ENCODE measurements at places on chromosomes 5 and 9.

DNA sequence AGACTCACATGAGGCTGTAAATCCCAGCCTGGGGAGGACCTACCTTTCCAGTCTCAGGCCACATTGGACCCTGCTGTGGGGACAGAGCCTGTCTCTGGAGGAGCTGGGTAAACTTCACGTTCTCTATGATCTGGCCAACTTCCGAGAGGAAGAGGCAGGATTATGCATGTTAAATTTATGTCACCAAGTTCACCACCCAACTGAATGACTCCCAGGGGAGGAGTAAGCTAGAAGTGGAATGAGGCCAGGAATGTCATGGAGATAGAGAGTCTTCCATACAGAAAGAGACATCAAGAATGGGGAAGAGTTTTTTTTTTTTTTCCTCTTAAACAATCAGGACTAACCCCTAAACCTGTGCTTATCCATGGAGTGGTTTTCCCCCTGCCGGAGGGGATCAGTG, 90.3 kb upstream of the PALM2AKAP2 start:
- H3K36me3 ChIP-seq: no peaks in the 10 kb centered on the region
- H3K4me3 ChIP-seq: no peak overlapping the region
- no peak for DNase-seq
- no peaks in the 10 kb centered on the region for H3K27me3 ChIP-seq

DNA sequence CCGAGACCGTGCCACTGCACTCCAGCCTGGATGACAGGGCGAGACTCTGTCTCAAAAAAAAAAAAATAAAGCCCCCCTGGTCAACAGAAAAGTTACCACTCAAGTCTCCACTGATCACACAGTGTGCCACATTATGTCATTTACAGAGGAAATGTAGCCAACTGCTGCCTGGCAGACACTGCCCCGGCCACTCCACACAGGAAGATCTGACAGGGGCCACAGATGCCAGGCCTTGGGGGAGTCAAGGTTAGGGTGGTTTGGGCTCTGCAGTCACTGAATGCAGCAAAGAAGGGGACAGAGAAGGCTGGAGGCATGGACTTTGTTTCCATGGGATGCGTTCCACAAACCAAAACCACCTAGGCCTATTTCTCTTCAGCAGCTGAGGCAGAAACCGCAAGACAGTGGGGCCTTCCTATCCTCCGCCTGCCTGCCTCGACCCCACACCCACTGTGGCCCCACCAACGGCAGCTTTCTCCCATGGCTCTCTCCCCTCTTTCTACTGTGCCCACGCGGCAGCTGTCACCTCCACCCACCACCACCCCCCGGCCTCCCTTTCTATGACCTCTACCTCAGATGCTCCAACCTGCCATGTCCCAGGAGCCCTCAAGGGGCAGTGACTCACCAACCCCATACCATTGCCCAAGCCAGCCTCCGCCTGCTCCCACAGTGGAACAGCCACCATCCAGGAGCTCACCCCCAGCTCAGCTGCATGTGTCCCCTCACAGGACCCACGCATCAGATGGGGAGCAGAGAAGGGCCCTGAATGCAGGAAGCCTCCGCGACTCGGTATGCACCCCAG, 12.4 kb downstream of the IPPK start:
- H3K36me3 ChIP-seq: no peaks in the 10 kb centered on the region
- peaks cover 40% of the 10 kb centered on the region for H3K4me1 ChIP-seq
- H3K27me3 ChIP-seq: no peaks in the 10 kb centered on the region
- no peak overlapping the region for H3K4me3 ChIP-seq

DNA sequence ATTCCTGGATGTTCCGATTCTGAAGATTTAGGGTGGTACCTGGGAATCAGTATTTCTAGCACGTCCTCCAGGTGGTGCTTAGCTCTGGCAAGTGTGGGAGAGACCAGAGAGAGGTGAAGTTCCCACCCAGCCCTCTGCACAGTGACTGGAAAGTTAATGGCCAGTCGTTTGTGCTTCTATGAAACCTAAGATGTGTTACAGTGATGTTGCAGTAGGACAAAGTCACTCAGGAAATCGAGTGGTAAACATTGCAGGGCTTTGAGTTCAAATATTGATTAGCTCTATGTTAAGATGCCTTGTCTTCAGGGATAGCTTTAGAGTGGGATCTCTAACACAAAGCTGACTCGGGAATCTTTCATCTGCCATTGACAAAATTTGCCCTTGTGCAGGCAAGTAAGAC, 55.6 kb downstream of the PIK3R1 start:
- peaks cover 81% of the 10 kb centered on the region for H3K4me1 ChIP-seq
- H3K4me3 ChIP-seq: no peak overlapping the region
- no peak overlapping the region for H3K27ac ChIP-seq
- no peaks in the 10 kb centered on the region for H3K27me3 ChIP-seq
- no peak for DNase-seq

- peak within 1 kb of the TSS; percentile 32 for H3K4me3 ChIP-seq
- no peak within 1 kb of the TSS for H3K27ac ChIP-seq
- H3K27me3 ChIP-seq: no peaks in the 10 kb centered on the region
- H3K36me3 ChIP-seq: no peaks in the 10 kb centered on the region
- peaks cover 22% of the 10 kb centered on the region for H3K4me1 ChIP-seq
- no peak for DNase-seq
Measured at GRCh38 chr5:177357459-177358351, at the start of gene RGS14. RGS14 (plus strand) TSS chr5:177357924; CDS start chr5:177358025, 101 bp downstream.

- H3K27me3 ChIP-seq: peaks cover 6% of the 10 kb centered on the region
- H3K4me1 ChIP-seq: peaks cover 9% of the 10 kb centered on the region
- no peak overlapping the region for H3K4me3 ChIP-seq
- DNase-seq: no peak
Measured at GRCh38 chr5:181167814-181168488, 20.6 kb downstream of the OR2V2 start.

- peak overlapping the region; percentile 79 for H3K27ac ChIP-seq
- DNase-seq: no peak
- no peaks in the 10 kb centered on the region for H3K27me3 ChIP-seq
- H3K4me1 ChIP-seq: no peaks in the 10 kb centered on the region
- H3K36me3 ChIP-seq: no peaks in the 10 kb centered on the region
Measured at GRCh38 chr9:97474372-97474925, 27.0 kb upstream of the TMOD1 start.

- no peaks in the 10 kb centered on the region for H3K4me1 ChIP-seq
- no peak overlapping the region for H3K27ac ChIP-seq
- DNase-seq: no peak
- no peak overlapping the region for H3K4me3 ChIP-seq
Measured at GRCh38 chr9:123108976-123109375, 75.5 kb downstream of the GPR21 start.

- H3K27ac ChIP-seq: no peak overlapping the region
- H3K4me3 ChIP-seq: no peak overlapping the region
- no peaks in the 10 kb centered on the region for H3K36me3 ChIP-seq
- H3K27me3 ChIP-seq: no peaks in the 10 kb centered on the region
- DNase-seq: no peak
Measured at GRCh38 chr5:124263680-124264491, 482.6 kb downstream of the ZNF608 start.

DNA sequence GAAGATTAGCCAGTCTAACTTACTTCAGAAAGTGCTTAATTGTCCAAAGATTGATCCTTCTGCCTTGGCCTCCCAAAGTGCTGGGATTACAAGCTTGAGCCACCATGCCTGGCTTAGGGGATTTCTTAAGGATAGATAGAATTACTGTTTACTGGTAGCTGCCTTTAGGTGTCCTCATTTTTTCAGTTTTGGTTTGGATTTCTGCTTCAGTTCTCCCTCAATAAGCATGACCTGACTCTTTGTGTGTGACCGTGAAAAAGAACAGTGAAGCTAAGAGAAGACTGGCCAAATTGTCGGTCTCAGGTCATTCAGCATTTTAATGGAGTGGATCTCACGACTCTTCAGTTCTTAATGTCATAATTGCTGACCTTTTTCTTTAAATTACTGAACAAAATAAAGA, 22.9 kb upstream of the CMYA5 start:
- no peak overlapping the region for H3K27ac ChIP-seq
- no peak overlapping the region for H3K4me3 ChIP-seq

DNA sequence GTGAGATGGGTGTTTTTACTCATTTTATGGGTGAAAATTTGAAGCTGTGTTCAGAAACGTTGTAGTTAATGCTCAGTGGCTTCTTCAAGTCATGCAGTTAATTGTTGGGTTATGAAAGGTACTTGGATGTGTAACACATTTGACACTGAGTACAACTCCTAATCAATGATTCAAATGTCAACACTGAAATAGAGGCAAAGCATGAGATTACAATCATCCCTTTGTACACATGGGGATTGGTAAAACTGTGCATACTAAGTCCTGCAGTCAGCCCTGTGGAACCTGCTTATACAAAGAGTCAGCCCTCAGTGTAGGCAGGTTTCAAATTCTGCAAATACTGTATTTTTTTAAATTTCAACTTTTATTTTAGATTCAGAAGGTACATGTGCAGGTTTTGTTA, 3.3 kb downstream of the ABLIM3 start:
- H3K27ac ChIP-seq: peak overlapping the region; percentile 45
- peaks cover 39% of the 10 kb centered on the region for H3K4me1 ChIP-seq
- H3K4me3 ChIP-seq: peak overlapping the region; percentile 18
- H3K36me3 ChIP-seq: no peaks in the 10 kb centered on the region
- H3K27me3 ChIP-seq: no peaks in the 10 kb centered on the region
- no peak for DNase-seq

GRCh38 chr5:2260211-2261003, 377.7 kb upstream of the IRX4 start:
- H3K27me3 ChIP-seq: no peaks in the 10 kb centered on the region
- DNase-seq: peak; percentile 70
- H3K27ac ChIP-seq: no peak overlapping the region
- H3K4me1 ChIP-seq: no peaks in the 10 kb centered on the region
- no peaks in the 10 kb centered on the region for H3K36me3 ChIP-seq

DNA sequence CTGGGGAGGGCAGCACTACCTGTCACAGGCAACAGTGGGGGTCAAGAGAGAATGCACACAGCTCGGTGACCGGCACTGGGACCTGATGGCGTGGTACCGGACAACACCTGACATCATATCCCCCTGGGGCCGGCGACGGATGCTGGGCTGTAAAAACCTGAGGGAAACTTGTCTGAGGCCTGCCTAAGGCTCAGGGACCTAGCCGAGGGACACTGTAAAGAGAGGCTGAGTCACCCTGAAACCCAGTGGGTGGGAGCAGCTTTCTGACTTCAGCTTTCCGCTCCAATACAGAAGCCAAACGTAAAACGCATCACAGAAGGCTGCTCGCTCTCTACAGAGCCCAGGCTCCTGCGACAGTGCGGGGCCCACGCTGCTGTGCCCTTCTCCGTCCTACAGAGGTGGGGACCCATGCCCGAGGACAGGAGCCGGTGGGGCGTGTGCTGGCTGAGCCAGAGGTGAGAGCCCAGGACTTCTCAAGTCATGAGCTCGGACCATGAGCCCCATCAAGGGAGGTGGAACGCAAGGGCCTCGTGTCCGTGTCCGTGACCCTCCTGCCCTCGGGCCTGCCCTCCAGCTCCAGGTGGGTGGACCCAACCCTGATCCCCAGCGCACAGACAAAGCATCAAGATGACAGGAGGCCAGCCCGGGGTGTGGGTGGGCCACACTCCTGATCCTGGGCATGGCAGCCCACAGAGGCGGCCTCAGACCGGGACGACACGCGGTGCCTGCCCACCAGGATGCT, 5.3 kb downstream of the RALGDS start:
- H3K4me1 ChIP-seq: peaks cover 85% of the 10 kb centered on the region
- DNase-seq: no peak
- H3K27me3 ChIP-seq: no peaks in the 10 kb centered on the region
- H3K36me3 ChIP-seq: peaks cover 6% of the 10 kb centered on the region
- H3K4me3 ChIP-seq: no peak overlapping the region
- H3K27ac ChIP-seq: no peak overlapping the region

DNA sequence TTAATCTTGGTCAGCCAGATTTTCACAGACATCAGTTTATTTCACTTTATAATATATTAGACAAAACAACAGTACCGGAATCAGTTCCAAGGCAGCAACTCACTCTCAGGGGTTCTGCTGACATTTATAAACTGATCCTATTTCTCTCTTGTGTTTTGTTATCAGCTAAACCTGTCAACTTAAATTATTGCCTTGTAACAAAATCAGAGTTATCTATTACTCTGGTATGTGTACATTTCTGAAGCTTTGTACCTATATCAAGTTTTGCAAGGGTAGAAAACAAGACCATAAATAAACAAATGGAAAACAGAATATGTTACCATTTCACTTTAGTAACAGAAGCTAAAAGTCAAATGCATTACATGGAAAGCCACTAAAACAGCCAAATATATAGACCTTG, 122.1 kb downstream of the SIL1 start:
- H3K36me3 ChIP-seq: no peaks in the 10 kb centered on the region
- no peak for DNase-seq

DNA sequence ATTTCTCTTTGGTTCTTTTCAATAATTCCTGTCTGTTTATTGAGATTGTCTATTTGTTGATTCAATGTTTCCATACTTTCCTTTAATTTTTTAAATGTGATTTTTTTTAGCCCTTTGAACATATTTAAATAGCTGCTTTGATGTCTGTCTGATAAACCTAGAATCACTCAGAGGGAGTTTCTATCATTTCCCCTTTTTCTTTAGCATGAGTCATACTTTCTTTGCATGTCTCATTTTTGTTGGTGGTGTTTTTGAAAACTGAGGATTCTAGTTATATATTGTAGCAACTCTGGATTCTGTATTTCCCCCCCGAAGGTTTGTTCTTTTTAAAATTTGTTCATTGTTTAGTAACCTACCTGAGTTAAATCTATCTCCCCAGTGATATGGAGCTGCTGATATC, 24.2 kb upstream of the ZNF618 start:
- H3K27ac ChIP-seq: no peak overlapping the region
- no peak for DNase-seq
- no peaks in the 10 kb centered on the region for H3K27me3 ChIP-seq
- H3K4me3 ChIP-seq: no peak overlapping the region
- H3K36me3 ChIP-seq: no peaks in the 10 kb centered on the region

DNA sequence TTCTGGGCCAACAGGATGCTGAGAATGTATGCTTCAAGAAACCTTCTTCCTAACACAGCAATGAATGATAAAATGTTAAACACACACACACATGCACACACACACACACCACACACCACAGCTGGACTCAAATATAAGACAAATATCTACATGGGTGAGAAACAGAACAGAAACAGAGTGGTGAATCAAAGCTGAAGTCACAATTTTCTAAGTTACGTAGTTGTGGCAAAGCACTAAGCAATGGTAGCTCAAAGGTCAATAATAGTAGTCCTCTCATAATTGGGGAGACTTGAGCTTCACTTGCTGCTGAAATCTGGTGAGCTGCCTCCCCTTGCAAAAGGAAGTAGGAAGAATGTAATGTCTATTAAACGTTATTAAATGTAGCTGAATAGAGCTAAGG, 33.7 kb upstream of the ITGA1 start:
- no peak for DNase-seq
- H3K36me3 ChIP-seq: no peaks in the 10 kb centered on the region
- no peaks in the 10 kb centered on the region for H3K4me1 ChIP-seq

GRCh38 chr9:109742776-109743348, 37.1 kb upstream of the PALM2AKAP2 start:
- peaks cover 8% of the 10 kb centered on the region for H3K4me1 ChIP-seq
- H3K36me3 ChIP-seq: no peaks in the 10 kb centered on the region
- H3K27ac ChIP-seq: no peak overlapping the region
- H3K4me3 ChIP-seq: no peak overlapping the region

All from vagina (tissue), 2 donors.